ENCODE measurements at places on chromosomes 6 and 20.

GRCh38 chr6:44266347-44266746 is 996 bp upstream of the NFKBIE start:
- DNase-seq = no peak

GRCh38 chr20:59124296-59125029 is 39.2 kb upstream of the ZNF831 start:
- DNase-seq = no peak

GRCh38 chr6:119137194-119138072 is 59.0 kb upstream of the FAM184A start:
- DNase-seq = no peak

DNA sequence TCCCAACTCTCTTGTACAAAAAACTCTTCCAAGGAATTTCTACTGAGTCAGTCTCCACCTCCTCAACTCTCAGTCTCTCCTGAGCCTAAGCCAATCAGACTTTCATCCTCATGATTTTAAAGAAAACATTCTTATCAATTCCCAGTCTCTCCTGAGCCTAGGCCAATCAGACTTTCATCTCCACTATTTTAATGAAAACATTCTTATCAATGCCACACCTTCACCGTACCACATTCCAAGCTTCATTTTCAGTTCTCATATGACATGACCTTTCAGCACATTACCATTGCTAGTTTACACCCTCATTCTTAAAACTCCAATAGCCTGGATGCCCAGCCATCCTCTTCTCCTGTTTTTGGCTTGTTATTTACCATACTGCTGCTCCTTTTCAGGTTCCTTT is 42.5 kb downstream of the SYNE1 start:
- no peak for DNase-seq

DNA sequence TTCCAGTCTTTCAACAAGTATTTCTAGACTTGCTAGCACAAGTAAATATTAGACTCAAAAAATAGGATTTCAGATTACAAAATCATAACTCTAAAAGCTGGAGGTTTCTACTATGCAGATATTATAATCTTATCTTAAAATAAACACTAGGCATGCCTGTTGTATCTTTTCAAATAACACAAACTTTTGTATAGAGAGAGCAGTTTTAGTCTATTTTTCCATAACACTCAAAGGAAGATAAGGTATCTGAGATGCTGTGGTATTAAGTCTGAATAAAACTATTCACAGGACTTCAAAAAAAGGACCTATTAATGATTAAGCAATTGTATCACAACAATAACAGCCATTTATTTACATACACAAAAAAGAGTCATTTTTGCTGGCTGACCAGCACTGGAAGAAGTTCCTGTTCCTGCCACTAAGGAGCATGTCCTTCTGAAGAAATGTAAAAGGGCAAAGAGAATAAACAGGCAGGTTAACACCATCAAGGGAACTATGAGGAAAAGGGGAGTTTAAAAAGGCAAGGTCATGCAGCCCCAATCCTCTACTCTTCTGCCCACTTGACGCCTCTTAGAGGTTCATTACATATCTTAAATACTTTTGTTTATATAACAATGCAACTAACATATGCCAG is 39.4 kb downstream of the REPS1 start:
- no peak for DNase-seq

- no peak for DNase-seq
Measured at GRCh38 chr20:36736451-36737182, 9.3 kb downstream of the NDRG3 start.

DNA sequence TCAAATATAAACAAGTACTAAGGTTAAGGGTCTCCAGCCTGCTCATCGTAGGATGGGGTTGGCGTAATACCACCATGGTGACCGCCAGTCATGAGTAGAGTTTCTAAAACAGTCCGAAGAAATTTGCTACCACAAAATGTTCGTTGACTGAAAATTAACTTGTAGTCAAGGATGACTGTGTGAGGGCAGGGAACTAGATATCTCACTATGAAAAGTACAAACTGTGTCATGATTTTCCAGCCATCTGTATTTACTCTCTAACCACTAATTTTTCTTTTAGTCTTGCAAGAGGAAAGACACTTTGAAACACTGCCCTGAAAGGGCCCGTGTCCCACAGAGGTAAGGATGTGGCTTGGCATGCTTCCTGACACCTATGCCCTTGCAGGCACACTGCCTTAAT is 99.7 kb downstream of the IRF4 start:
- DNase-seq = no peak

GRCh38 chr6:43509142-43509983 is 783 bp downstream of the LRRC73 start:
- no peak for DNase-seq

GRCh38 chr6:27834879-27835549 is 77.2 kb downstream of the OR2B2 start:
- DNase-seq = no peak

- no peak for DNase-seq
Measured at GRCh38 chr6:134482593-134483270, 164.8 kb upstream of the SGK1 start.

GRCh38 chr20:39897781-39898466 is 791.1 kb downstream of the MAFB start:
- no peak for DNase-seq

GRCh38 chr6:35086282-35086632 is 54.9 kb downstream of the TCP11 start:
- DNase-seq = no peak

GRCh38 chr20:49758781-49759180 is 45.1 kb upstream of the B4GALT5 start:
- no peak for DNase-seq

- DNase-seq = no peak
Measured at GRCh38 chr20:20130399-20130798, 78.1 kb downstream of the CFAP61 start.

- no peak for DNase-seq
Measured at GRCh38 chr6:55293116-55293515, 34.2 kb upstream of the GFRAL start.

GRCh38 chr6:28336284-28337120 is 554 bp upstream of the ZSCAN31 start:
- DNase-seq = no peak

DNA sequence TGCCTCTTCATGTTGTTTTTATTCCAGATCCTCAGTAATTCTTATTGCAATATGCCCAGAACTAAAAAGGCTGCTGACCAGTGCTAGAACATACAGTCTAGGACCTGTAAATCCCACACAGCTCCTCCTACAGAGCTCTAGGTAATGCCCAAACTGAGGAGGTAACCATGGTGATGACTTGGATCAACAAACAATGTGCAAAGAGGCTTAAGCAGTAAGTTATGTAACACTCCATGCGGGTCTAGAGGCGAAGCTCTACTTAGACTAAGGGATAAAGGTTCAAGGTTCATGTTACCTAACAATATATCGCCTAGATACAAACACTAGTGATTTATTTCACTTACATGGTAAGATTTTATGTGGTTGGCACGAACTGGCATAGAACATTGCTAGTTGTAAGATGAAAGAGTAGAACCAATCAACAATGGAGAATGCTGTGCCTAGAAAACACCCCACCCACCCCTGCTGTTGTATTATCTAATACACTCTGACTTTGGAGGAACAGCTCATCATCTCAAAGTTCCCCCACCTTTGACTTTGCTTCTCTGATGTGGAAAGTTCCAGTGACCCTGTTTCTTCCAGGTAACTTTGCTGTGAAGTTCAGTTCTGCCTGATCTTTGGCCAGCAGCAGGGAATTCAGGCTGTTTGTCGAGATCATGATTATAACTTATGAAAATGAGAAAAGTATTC is 242.4 kb downstream of the ALDH8A1 start:
- DNase-seq = no peak

DNA sequence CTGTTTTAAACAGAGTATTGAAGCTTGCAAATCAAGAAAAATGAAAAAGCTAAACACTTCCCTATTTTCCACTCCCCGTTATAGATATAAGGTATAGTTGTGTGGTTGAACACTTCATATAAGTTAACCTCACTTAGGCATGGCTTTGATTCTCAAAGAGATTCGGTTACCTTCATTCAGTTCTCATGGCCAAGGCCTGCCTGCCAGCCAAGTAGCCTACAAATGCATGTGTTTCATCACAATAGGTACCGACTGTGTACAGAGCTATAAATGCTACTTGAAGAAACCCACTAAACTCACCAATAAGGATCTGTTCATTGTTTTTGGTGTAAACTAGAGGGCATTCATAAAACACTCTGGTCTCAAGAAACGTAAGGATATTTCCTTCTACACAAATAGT is 27.8 kb downstream of the PM20D2 start:
- DNase-seq = no peak

- no peak for DNase-seq
Measured at GRCh38 chr20:57034001-57034400, 232.4 kb downstream of the BMP7 start.

DNA sequence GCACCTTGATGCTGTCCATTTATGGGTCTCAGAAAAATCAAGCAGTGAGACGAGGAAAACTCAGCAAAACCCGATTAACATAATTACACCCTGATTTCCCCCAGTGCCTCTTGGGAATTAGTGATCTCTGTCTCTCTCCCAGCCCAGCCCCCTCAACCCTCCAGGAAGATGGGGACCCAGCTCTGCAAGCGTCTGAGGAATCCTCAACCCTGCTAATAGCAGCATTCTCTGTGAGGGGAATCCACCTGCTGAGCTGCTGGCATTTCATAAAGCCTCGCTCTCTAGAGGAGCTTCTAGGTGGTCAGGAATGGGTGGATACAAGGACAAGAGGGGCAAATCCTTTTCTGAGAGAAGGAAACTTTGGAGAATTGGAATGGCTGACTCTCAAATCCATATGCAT is 13.9 kb downstream of the NR2E1 start:
- no peak for DNase-seq

DNA sequence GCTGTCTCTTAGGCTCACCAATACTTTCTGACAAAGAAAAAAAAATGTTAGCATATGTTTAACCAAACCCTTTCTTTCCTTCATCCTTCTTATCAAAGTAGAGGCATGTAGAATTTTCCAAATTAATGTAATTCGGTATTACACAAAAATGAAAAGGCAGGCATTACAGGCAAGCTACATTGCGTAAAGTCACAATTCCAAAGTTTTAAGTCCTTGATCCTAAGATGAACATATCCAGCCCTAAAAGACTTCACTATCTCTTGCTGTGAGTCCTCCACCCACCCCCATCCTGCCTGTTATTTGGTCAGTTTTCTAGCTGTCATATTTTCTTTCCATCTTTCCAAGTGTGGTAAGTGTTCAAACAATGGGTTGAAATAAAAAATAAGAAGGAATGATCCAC is 12.1 kb upstream of the TENT5A start:
- DNase-seq = no peak

- no peak for DNase-seq
Measured at GRCh38 chr6:154370545-154370944, 13.9 kb upstream of the IPCEF1 start.

- no peak for DNase-seq
Measured at GRCh38 chr6:128704601-128705000, 178.3 kb upstream of the LAMA2 start.

GRCh38 chr6:97665446-97665845 is 382.4 kb upstream of the MMS22L start:
- no peak for DNase-seq

DNA sequence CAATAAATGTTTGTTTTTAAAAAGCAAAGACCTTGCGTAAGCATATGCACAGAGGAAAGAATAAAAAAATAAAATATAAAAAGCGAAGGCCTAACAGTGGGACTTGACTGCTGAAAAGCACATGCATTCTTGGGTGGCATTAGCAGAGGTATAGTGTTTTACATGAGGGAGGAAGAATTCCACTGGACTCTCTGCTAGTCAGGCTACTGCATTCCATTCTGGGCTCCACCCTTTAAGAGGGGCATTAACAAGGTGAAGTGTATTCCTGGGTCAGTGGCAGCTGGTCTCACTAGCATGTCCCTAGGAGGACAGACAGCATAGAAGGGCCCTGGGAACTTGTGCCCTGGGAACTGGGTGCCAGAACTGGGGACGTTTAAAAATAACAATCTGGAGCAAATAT is 134.1 kb downstream of the SOBP start:
- DNase-seq = no peak

GRCh38 chr20:13771853-13772453 is 12.8 kb downstream of the ESF1 start:
- no peak for DNase-seq

DNA sequence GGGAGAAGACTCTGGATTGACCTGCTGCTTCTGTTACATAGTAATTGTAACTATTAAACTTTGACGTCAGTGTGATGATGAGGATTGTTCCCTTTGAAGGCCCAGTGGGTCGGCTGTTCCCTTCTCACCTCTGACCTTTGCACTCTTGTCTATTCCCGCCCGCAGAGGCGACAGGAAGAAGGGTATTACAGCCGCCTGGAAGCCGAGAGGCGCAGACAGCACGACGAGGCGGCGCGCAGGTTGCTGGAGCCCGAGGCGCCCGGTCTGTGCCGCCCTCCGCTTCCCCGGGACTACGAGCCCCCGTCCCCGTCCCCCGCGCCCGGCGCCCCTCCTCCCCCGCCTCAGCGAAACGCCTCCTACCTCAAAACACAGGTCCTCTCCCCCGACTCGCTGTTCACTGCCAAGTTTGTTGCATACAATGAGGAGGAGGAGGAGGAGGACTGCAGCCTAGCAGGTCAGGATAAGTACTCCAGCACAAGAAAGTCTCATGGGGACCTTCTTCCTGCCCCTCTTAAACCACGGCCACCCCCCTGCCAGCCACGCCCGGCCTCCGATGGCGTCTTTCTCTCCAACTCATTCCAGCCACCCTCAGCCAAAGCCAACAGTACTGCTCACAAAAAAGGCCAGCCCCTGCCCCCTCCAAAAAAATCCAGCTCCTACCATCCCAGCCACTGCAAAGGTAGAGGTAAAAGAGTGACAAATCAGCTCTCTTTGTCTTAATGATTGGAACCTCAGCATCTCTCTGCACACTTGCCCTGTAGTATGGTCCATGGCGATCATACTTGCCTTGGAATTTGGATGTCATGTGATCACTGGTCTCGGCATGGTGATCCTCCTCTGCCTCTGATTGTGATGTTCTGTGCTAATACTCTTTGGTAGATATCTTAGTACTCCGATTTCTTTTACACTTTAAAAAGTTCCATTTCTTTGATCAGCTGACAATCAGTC is 31.6 kb upstream of the KIF25 start:
- DNase-seq = no peak

Data from activated CD4-positive, alpha-beta T cell treated with anti-CD3 and anti-CD28 coated beads, Interleukin-2, amount 50 U/mL, for 24 hours (primary cell).